NCI-H526 (cell line): ENCODE measurements at places on chromosomes 13 and 19.

GRCh38 chr19:51470966-51471365, 7.4 kb upstream of the CEACAM18 start:
- DNase-seq, result no peak

GRCh38 chr13:77387607-77388200, 60.8 kb upstream of the MYCBP2 start:
- no peak for DNase-seq

GRCh38 chr13:60318186-60318585, 78.8 kb upstream of the TDRD3 start:
- DNase-seq, result no peak

GRCh38 chr19:38669552-38669951, 22.1 kb downstream of the ACTN4 start:
- DNase-seq, result no peak

- DNase-seq, result no peak
Observed at GRCh38 chr19:55372316-55373081, 2.2 kb upstream of the IL11 start.

- DNase-seq, result no peak
Observed at GRCh38 chr19:18008814-18009213, 844 bp downstream of the ARRDC2 start.
